ENCODE measurements at places on chromosomes 12 and 14.

DNA sequence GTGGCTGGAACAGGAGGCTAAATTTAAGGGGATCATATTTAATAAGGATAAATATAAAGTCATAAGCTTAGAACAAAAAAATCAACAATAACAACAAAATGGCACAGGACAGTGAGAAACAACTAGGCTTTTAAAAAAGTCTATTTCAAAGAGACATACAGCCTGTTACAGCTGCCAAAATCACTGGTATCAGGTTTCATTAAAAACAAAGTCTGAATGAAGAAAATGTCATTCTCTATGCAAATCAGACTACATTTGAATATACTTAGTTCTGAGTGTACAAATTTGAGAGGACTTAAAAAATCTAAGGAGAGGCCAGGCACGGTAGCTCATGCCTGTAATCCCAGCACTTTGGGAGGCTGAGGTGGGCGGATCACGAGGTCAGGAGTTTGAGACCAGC lies 44.0 kb downstream of the TFCP2 start:
- DNase-seq = no peak

- DNase-seq = no peak
These were observed 56.8 kb downstream of the LRFN5 start for GRCh38 chr14:41663473-41663850.

DNA sequence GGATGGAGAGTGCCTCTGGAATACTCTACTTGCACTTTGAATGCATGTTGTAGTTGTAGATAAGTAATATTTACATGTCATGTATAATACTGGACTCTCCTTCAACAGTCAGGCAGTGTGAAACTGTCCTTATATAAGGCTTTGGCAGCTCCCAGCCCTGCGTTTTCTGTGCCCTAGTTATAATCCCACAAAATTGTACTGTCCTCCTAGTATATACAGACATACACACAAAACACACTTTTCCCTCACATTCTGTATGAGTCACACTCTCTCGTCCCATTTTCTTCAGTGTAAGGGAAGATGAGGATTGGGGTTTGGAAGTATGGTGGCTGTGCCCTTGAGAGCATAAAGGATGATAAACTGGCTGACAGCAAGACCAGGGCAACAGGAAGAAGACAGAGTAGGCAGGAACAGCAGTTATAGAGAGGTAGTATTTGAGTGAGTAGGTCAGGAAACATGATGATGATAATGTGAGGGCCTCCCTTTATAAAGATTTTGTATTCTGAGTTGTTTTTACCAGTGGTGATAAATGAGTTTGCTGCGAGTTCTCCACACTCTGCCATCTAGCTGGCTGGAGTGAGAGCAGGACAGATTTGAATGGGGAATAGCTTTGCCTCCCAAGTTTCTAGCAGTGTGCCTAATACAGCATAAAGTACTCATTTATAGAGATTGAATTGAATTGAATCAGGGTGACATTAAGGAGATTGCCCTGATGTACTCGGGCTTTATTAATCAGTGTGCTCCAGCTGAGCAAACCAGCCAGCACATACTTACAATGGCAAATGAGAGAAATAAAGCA lies 5.0 kb downstream of the CREBL2 start:
- no peak for DNase-seq

DNA sequence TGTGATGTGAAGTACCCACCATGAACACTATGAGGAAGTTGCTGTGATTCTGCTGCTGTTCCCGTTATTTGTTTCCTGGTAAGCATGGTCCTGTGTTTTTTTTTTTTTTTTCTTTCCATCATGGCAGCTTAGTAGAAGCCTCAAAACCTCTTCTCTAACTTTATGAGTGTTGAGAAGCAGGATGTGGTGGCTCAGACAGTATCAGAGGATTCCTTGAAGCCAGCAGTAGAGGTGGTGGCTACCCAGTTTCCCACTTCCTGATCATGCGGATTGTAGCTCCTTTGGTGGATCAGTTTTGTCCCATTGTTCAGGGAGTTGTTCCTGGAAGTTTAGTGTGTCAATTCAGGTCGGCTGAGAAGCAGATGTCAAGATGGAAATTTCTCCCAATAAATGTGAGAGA lies 175.8 kb downstream of the ATP23 start:
- DNase-seq = no peak

GRCh38 chr14:100065111-100065871 lies at the start of gene EVL:
Gene EVL (plus strand): TSS chr14:100065422. CDS start chr14:100065501, 79 bp downstream.
- DNase-seq = peak; percentile 87

DNA sequence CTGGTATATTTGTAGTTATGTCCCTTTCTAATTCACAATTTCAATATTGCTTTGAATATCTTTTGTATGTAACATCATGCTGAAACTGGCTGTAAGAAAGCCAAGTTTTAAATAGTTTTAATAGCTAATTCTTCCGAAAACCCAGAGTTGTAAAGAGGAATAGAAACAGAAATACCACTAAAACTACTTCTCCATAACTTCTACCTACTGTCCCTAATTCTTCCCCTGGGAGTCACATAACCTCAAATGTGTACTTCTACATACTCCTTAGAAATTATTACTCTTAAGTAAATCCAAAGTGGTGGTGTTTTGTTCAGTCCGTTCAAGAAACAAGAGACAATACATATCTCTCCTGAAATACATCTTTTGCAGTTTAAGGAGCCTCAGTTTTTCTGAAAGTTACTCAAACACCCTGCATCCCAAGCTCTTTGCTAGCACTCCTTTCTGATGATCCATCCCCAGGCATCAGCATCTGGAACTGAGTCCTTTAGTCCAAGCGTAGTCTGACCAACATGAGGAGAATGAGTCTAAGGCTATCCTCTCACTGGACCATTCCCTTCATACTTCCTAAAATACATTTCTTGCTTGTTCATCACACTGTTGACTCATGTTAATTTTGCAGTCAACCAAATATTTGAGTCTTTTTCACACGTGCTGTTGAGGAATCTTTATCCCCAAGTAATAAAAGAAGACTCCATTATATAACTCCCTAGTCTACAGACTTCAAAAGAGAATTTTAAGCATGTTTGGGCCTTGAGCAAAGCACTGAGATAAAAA lies 214.3 kb upstream of the NUDT4 start:
- no peak for DNase-seq

GRCh38 chr14:92135269-92135668 lies 13.5 kb downstream of the CPSF2 start:
- peak; percentile 19 for DNase-seq

DNA sequence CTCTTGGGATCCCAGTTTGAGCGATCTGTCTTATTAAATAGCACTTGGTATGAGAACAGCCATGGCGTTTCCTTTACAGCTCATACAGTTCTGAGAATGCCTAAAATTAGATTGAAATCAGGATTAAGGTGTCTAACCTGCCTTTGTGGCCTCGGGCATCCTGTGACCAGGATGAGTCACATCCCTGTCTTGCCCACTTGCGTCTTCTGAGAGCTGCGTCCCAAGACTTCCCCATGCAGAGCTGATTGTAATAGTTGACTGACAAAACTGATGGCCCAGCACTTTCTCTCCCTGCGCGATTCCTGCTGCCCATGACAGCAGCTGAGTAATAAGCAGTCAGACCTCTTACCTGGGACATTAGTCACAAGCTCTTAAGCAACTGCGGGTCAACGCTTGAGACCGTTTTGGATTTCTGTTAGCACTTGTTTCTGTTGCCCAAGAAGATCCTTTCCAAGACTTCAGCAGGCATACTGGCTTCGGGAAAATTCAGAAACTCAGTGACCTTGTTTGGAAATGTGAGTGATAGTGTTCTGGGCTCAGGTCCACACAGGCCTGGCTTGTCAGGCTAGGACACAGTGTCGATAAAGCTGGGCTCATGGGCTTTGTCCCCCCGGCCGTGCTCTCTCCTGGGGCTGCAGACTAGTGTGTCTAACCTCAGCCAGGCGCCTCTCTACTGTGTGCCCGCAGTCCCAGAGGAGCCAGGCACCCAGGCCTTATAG lies 169.9 kb upstream of the HIF1A start:
- DNase-seq = peak; percentile 85

DNA sequence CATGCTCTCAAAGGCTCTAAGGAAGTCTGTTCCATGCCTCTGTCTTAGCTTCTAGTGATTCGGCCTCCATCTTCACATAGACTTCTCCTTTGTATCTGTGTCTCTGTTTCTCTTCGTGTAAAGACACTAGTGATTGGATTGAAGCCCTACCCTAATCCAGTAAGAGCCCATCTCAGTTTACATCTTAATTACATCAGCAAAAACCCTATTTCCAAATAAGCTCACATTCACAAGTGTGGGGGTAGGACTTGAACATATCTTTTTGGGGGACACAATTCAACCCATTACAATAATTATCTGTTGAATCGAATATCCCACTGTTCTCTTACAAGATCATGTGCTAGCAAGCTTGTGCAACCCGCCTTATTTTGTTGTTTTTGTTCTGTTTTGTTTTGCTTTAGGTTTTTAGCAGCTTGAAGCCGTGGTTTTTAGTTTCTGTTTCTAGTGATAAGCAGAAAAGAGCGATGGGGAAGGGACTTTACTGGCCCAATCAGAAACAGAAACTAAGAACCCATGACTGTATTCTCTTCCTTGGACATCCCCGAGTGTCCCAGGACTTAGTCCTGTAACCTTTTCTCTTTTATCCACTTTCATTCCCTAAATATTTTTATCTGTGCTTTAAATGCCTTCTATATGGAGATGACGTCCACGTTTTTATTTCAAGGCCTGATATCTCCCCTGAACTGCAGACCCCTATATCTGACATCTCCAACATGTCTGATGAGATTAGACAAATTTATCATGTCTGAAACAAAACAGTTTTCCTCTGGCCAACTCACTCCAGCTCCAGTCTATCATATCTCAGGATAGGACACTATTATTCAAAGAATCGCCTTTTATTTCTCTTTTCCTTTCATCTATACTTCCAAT lies 353.0 kb downstream of the CCDC91 start:
- peak; percentile 31 for DNase-seq

DNA sequence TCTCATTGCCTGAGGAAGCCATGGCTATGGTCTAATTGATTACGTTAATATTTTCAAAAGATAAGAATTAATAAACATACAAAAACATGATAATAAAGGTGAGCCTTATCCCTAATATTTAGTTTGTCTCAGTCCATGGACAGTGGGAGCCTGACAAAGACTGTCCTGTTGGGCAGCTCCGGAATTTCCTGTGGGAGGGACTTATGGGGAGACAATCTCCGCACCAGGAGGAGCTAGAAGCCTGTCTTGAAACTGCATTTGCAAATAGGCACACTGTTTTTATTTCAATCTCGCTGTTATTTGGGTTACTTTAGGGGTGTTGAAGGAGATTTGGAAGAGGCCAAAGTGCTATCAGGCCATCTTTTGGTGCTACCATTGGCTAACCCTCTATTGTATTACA lies 50.8 kb upstream of the ZDHHC17 start:
- DNase-seq = no peak

DNA sequence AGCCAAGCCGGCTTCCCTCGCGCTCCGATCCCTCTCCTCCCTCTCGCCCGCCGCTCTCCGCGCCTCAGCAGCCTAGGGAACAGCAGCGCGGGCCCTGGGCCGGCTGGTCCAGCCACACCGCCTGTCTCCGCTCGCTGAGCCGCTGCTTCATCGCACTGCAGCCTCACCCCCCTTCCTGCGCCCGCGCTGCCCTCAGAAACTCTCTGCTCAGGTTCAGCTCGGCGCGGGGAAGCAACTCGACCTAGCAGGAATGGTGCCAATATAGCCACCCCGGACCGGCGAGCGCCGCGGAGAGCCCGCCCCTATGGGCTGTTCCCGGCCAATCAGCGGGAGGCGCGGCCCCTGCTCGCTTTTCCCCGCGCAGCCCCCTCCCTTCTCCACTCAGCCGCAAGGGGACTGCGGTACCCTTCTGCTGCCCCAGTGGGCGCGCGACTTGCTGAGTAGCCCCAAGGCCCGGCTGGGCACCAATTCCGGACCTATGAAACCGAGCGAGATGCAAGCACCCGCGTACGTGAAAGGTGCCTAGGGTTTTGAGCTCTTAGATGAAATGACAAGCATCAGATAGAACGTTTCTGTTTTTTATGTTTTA lies at the start of gene ADAMTS20:
Gene ADAMTS20 (minus strand): TSS at position 233 of the 589 bp plus-strand sequence. CDS start 282 bp downstream, outside the sequence.
- DNase-seq = no peak

- no peak for DNase-seq
These were observed 126.3 kb downstream of the CEP83 start for GRCh38 chr12:94333396-94333795.

DNA sequence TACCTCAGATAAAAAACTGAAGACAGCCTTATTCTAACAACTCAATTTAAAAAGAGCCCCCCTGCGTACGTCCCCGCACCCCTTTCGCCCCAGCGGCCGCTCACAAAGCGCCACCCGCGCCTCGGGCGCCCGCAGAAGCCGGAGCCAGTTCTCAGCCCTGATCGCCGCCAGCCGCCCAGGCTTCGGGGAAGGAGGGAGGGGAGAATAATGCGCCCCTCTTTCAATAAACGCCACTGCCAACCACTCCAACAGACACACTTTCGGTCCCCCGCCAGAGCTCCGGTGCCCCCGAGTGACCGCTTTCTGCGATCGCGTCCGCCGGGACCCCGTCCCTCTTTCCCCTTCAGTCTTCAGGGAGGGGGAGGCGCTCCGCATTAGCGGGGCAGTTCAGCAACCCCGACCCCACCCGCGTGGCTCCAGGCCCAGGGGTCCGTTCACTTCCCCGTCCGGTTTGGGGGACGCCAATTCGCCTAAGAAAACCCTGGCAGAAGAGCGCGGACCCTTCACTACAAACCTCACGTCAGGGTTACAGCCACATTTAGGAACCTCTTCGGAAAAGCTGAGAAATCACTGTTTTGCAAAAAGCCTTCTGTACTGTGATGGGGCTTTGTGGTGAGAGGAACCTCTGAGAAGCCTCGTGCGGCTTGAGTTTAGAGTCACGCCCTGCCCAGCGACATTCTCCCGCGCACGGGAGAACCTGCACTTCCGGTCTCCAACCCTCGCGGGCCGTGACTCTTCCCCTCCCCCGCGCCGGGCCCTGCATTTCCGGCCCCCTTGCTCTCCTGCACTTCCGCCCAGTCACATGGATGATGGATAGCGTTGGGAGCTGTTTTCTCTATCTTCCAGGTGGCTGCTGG lies 18.7 kb downstream of the FOXG1 start:
- DNase-seq = no peak
